Kidney epithelial cell (primary cell): ENCODE measurements at places on chromosomes 4 and X. TPM values are rescaled to one million over a fixed set of nuclear protein-coding genes. Genes with fewer than 3 reads are reported as not detected.

GRCh38 chr4:173827707-173828106, 297.7 kb upstream of the HAND2 start:
- DNase-seq, result no peak

- DNase-seq, result no peak
These were observed 104.5 kb upstream of the LNX1 start for GRCh38 chr4:53695540-53696463.

- no peak for DNase-seq
These were observed 4.2 kb downstream of the BCOR start for GRCh38 chrX:40093586-40093985.

DNA sequence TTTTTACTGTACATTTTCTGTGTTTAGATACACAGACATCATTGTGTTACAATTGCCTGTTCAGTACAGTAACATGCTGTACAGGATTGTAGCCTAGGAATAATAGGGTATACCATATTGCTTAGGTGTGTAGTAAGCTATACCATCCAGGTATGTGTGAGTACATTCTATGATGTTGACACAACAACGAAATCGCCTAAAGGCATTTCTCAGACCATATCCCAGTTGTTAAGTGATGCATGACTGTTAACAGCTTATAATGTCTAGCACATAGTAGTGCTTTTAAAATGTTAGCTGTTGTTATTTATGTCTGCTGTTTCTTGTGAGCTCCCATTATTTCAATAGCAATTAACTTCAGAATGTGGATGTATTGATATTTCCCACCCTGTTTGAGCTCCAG, 4.5 kb downstream of the PRRG1 start:
- DNase-seq, result no peak

The NCAPG gene
- total RNA-seq, result 2.7 and 6.2 TPM in 2 replicates
